ENCODE measurements at places on chromosomes 7 and 10.

GRCh38 chr10:38093816-38094157, 350 bp upstream of the ZNF37A start:
- H3K4me3 ChIP-seq, result peak overlapping the region; percentile 92
- peaks cover 43% of the 10 kb centered on the region for H3K4me1 ChIP-seq
- H3K27me3 ChIP-seq, result no peaks in the 10 kb centered on the region
- no peak overlapping the region for H3K27ac ChIP-seq

- H3K27me3 ChIP-seq, result peaks cover 3% of the 10 kb centered on the region
- no peaks in the 10 kb centered on the region for H3K4me1 ChIP-seq
- DNase-seq, result no peak
- H3K36me3 ChIP-seq, result no peaks in the 10 kb centered on the region
Measured at GRCh38 chr10:118238573-118239235, 103.4 kb downstream of the FAM204A start.

DNA sequence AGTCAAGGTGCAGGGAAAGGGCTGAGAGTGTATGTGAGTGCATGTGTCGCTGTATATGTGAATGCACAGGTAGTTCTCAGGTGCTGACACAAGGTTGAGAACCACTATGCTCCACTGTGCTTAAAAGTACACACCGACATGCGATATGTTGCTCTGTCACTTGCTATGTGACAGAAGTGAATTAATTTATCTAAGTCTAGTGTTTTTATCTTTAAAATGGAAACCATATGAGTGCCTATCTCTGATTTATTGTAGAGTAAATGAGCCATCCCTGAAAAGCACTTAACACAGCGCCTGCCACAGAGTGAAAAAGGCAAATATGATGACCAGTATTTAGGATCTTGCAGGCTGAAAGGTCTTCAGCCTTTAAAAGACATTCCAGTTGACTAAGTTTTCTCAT, 4.9 kb downstream of the SLC35B4 start:
- peaks cover 3% of the 10 kb centered on the region for H3K36me3 ChIP-seq
- H3K4me3 ChIP-seq, result no peak overlapping the region
- DNase-seq, result no peak
- peaks cover 13% of the 10 kb centered on the region for H3K4me1 ChIP-seq

DNA sequence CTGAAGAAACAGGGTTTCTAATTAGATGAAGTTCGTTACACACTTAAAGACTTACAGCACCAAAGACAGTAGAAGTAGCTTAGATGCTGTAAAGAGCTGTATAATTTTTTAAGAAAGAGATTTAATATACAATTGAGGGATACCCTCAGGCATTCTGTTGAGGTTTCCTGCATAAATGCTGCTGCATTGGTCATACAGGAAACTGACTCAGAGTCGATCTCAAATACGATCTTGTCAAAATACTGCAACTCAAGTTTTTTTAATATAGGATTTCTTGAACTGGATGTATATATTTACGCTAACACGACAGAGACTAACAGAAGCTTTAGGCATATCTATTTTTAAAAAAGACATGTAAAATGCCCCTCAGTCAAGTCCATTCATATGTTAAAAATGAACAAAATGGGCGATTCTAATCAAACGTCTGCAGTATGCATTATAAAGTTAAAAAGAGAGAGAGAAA, 2.4 kb upstream of the ARID5B start:
- peaks cover 48% of the 10 kb centered on the region for H3K4me1 ChIP-seq
- no peak overlapping the region for H3K27ac ChIP-seq
- H3K36me3 ChIP-seq, result no peaks in the 10 kb centered on the region
- no peaks in the 10 kb centered on the region for H3K27me3 ChIP-seq
- DNase-seq, result no peak
- H3K4me3 ChIP-seq, result no peak overlapping the region

All from HepG2 (cell line).